ENCODE measurements at places on chromosomes 1 and 21.
A peak's percentile ranks its signal among the peaks of the same experiment; 100 is the strongest.

GRCh38 chr1:20361805-20362381, 71.2 kb downstream of the VWA5B1 start:
- DNase-seq, result no peak

DNA sequence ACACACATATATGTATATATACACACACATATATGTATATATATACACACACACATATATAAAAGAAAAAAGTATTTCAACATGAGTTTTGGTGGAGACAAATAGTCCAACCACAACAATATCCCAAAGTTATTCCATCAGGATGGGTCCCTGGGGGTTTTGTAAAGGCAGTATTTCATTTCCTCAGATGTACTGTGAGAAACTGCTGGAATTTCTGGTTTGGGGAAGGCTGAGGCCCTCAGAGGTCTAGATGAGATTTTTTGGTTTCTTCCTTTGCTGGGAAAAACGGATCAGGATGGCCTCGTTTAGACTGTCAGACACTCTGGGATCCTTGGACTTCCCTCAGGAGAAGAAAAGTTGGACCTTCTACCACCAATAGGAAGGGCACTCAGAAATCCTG, 36.5 kb upstream of the TENT5B start:
- no peak for DNase-seq

- no peak for DNase-seq
Measured at GRCh38 chr1:90291431-90292216, 296.7 kb downstream of the ZNF326 start.

- DNase-seq, result no peak
Measured at GRCh38 chr1:183568176-183569021, 21.9 kb downstream of the NCF2 start.

- DNase-seq, result no peak
Measured at GRCh38 chr1:54009406-54009805, 8.6 kb downstream of the LDLRAD1 start.

- no peak for DNase-seq
Measured at GRCh38 chr21:46329796-46330195, 5.8 kb downstream of the PCNT start.

GRCh38 chr1:83024251-83024767, 974.6 kb downstream of the TTLL7 start:
- DNase-seq, result no peak

DNA sequence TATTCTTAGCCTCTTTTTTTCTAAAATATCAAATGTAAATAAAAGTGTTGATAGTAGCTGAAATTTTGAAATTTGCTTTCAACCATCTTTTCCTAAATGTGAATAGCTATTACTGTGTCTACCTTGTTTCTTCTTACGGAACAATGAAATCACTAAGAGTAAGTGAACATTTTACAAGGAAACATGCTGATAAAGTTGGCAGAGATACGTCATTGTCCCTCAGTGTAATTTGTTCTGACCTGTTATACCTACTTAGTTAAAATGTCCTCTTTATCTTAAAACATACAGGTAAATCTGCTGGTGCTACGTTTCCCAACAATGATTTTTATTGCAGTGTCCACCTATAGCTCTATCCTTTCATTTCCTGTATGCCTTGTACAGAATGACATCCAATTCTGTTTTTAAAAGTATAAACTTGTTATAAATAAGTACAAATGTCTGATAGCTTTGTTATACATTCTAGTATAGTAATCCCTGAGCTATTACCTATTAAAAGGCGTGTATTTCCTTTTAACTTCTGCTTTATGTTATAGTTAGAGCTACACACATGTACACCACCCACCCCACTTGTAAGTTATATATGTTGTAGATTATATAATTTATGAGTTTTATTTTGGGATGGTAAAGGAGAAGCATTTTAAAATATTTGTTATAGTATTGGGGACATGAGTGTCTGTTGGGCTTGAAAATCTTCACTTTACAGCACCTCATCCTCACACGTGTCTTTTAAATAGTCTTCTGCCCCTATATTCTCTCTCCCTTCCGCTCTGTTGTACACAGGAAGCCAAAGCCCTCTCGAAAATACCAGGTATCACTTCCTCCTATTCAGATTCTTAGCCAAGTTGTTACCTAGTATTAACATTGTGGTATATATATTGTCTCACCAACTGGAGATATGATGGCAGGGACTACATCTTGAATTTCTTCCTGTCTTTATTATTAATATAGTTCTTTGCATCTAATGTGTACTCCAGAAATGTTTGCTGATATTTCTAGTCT, 25.2 kb downstream of the LAMC1 start:
- no peak for DNase-seq

GRCh38 chr1:119737040-119737682, 25.4 kb downstream of the PHGDH start:
- DNase-seq, result no peak

DNA sequence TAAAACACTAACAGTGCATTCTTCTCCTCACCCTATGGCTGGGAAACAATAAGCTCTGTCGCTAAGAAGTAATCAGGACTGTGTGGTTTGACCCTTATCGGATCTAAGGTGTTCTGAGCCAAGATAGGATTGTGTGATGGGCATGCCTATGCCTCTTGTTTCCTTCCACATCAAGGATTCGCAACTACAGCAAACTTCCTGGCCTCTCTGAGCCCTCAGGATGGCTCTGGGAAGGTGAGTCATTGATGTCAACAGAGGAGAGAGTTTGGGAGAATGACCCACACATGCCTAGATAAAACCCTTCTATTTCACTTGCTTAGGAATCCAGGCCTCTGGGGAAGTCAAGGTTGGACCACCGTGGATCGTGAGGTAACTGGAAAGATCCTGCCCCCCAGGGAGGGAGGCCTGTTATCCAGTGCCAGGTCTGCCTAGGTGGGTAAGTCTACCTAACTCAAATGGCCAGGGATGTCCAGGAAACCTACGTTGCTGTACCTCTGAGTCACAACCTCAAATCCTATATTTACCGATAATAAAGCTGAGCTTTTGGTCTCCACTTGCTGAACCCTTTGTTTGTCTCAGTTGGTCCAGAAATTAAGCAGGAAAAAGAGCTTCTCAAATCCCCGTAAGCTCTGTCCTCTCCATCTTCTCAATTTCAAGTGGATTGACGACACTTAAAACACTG, 27.4 kb downstream of the TIAM1 start:
- no peak for DNase-seq

DNA sequence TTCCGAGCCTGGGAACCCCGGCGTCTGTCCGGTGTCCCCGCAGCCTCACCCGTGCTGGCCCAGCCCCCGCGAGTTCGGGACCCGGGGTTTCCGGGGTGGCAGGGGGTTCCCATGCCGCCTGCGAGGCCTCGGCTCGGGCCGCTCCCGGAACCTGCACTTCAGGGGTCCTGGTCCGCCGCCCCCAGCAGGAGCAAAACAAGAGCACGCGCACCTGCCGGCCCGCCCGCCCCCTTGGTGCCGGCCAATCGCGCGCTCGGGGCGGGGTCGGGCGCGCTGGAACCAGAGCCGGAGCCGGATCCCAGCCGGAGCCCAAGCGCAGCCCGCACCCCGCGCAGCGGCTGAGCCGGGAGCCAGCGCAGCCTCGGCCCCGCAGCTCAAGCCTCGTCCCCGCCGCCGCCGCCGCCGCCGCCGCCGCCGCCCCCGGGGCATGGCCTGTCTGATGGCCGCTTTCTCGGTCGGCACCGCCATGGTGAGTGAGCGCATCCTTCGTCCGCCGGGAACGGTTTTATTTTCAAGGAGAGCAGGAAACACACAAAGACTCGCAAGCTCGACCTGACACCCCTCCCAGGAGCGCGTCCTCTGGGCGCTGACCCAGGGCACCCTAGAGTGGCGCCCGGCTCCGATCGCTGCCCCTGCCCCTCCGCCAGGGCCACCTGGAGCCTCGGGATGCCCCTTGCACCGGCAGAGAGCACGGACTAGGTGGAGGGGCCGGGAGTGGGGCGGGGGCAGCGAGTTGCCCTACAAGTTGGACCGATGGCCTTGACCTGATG, at the start of gene ABCG1:
Gene ABCG1 (plus strand): TSS at position 305 of the 770 bp plus-strand sequence. CDS start 123 bp downstream, at position 428.
- DNase-seq, result no peak

DNA sequence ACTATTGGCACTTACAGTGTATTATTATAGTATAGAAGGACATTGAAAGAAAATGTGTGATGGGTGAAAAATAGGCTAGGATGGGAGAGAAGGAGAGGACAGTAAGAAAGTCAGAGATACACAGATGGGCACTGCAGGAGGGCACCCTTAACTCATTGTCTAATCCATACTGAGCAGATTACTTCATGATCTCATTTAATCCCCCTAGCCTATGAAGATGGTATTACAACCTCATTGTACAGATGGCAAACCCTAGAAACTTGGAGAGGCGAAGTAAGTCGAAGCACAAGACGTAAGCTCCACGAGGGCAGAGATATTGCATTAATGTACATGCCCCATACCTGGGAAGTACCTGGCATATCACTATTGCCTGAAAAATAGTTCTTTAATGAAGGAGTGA, 346.9 kb upstream of the DAB1 start:
- DNase-seq, result peak; percentile 18

GRCh38 chr1:212284332-212284743, 872 bp upstream of the PPP2R5A start:
- no peak for DNase-seq

GRCh38 chr1:19728413-19729145, 63.9 kb downstream of the HTR6 start:
- DNase-seq, result no peak

DNA sequence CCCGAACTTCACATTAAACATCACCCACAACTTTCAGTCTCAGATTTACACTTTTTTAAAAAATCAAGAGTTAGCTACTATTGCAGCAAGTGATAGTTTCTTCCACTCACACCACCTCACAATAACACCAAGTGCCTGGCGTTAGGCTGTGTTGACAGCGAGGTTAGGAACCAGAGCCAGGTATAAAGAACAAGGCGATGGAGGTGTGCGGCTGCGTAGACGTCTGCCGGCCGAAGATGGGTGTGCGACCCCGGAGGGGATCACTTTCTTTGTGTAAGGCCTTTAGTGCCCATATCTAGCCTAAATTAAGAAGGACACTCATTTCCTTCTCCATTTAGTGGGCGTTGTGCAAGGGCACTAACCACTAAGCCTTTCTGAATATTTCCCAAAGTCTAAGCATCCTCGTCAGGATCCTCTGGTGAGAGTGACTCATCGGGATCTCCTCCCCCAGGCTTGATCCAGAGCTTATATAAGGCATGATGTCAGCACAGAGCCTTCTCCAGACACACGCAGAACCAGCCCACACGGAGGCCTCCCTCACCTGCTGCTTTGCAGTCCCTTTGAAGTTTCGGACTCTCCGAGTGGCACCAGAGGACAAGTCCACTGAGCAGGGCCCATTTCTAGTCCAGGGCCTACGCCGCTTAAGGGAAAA, 11.8 kb downstream of the NHLH2 start:
- no peak for DNase-seq

DNA sequence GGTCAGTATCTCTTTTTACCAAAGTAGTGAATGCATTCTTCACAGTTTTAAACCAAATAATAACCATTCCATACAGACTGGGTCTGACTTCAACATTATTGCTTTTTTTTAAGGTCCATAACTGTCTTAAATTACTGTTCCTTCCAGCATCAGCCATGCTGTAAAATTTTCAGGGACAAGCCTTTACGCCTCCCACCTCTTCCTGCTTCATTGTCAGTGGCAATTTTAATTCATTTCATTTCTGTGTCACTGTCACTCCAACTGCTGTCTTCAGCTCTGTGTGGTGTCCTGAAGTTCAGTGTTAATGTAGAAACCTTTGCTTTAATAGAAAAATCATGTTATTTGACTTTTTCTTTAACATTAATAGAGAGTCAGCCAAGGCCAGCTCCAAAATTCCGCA, 365.6 kb upstream of the PTBP2 start:
- DNase-seq, result no peak

DNA sequence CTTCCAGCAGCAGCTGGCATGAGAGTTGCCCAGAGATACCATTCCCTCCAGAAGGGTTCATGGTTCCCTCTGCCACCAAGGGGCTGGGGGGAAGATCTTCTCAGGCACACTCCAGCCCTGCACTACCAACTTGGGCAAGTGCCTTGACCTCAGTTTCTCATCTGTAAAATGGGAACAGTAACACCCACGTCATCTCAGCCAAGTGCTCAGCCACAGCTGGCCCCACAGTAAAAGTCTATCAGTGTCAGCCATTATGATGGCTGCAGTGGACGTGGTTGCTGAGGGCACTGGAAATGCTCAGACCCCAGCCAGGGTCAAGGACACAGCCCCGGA, 16.3 kb upstream of the TAS1R2 start:
- DNase-seq, result no peak

- DNase-seq, result no peak
Measured at GRCh38 chr1:24751833-24752232, 6.6 kb downstream of the CLIC4 start.

DNA sequence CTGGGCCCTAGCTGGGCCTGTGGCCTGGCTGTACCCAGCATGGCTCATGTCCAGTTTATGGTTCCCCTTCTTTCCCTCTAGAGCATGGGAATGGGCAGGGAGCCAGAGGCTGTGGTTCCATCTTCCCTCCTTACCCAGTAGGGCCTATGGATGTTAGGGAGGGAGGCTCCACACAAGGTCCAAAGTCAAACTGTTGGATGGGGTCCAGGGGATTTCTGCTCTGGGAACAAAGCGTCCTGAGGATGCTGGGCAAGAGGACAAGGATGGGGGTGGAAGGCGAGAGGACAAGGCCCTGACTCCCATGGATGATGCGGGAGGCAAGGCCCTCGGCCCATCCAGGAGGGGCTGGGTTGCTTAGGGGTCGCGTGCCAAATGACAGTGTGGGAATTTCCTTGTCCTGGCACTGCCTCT, 17.3 kb downstream of the CSF1 start:
- DNase-seq, result no peak

GRCh38 chr1:7956218-7957032, 5.1 kb upstream of the PARK7 start:
- no peak for DNase-seq

- no peak for DNase-seq
Measured at GRCh38 chr1:175380521-175381300, 188.1 kb upstream of the KIAA0040 start.

- DNase-seq, result no peak
Measured at GRCh38 chr21:14526836-14527695, 19.0 kb downstream of the SAMSN1 start.

GRCh38 chr1:201543871-201544642, 5.1 kb downstream of the NAV1 start:
- DNase-seq, result no peak

GRCh38 chr1:170562646-170563338, 30.8 kb downstream of the GORAB start:
- DNase-seq, result no peak
